ENCODE measurements at places on chromosomes 2 and 18.

- DNase-seq, result no peak
Measured at GRCh38 chr2:241156971-241157441, 6.7 kb downstream of the PPP1R7 start.

GRCh38 chr2:30770816-30771576, 36.2 kb downstream of the CAPN13 start:
- DNase-seq, result no peak

DNA sequence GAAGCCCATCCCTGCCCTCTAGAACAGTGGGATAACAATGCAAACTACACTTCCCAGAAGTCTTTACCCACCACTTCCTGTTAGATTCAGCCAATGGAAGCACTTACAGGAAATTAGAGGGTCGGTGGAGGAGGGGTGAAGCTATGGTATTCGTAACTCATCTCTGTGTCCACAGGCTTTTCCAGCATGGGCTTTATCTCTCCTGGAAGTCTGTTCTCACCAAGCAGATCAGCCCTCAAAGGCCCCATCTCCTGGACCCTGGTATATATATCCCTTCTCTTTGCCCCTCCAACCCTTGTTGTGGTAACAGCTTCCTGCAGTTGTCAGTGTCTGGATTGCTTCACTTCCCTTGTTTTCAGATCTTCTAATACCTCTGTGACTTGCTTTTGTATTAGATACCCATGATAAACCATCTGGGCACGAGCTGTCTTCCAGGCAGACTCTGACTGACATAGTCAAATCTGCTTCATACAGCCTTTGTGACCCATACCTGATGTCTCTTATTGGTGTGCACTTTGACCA, 475.0 kb upstream of the POU3F3 start:
- no peak for DNase-seq

- DNase-seq, result no peak
Measured at GRCh38 chr2:65316072-65316471, 88.4 kb downstream of the ACTR2 start.

- DNase-seq, result no peak
Measured at GRCh38 chr2:241821460-241822263, 12.7 kb downstream of the NEU4 start.

DNA sequence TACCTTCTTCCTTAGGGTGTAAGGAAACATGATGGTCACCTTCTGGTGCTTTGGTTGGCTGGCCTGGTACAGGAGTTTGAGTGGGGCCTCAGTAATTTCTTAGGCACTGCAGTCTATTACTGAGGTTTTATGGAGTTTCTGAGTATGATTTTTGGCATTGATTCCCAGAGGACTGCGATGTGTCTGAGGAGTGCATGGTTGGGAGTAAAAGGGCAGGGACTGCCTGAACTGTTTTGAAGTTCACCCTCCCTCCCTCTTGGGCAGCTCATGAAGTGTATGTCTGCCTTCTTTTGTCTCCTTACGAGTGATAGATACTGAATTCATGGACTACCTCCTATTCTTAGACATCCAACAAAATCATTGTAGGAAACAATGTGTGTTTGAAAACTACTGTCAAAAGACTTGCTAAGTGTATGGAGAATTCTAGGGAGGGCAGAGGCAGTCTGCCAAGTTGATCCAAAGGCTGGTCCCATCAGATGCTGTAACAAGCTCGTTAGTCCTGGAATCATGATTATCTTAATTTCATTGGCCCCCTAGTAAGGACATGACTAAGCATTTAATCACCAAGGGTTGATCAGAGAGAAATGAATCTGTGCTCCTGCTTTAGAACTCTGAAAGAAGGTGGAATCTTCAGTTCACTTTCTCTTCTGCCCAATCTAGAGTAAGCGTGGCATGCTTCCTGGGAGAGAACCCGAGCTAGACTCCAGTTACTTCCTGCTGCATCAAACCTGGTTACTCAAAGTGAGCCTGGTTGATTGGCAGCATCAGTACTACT, 26.5 kb downstream of the LYPD6B start:
- DNase-seq, result no peak

DNA sequence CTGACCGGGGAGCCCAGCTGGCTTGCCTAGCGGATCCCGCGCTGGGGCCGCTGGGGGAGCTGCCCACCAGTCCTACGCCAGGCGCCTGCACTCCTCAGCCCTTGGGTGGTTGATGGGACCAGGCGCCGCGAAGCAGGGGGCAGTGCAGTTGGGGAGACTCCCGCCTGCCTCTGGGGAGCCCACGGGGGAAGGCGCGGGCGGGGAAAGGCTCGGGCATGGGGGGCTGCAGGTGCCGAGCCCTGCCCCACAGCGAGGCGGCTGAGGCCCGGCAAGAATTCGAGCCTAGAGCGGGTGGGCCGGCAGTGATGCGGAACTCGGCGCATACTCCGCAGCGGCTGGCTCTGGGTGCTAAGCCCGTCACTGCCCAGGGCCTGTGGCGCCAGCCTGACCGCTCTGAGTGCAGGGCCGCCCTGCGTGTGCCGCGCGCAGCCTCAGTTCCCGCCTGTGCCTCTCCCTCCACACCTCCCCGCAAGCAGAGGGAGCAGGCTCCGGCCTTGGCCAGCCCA, 249.1 kb upstream of the TEKT4 start:
- DNase-seq, result no peak

GRCh38 chr2:153808679-153809078, 63.0 kb upstream of the GALNT13 start:
- no peak for DNase-seq
